ENCODE measurements at places on chromosomes 2 and 18.

- DNase-seq: no peak
Measured at GRCh38 chr2:179812501-179812900, 48.9 kb downstream of the ZNF385B start.

DNA sequence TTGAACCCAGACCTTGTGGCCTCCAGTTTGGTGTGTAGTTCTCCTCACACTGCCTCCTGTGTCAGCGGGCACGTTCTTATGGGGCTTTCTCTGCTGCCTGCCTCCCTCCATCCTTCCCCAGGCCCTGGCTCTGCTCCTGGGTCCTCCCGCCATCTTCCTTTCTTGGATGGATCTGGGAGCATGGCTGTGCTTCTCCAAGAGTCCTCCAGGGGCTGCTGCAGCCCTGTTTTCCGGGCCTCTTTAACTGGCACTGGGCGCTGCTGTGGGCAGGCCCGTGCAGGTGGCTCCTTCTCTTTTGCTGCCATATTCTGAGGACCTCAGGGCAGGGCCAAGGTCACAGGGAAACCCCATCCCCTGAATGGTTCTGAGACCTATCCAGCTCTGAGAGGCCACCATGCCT, 17.8 kb downstream of the THNSL2 start:
- no peak for DNase-seq

DNA sequence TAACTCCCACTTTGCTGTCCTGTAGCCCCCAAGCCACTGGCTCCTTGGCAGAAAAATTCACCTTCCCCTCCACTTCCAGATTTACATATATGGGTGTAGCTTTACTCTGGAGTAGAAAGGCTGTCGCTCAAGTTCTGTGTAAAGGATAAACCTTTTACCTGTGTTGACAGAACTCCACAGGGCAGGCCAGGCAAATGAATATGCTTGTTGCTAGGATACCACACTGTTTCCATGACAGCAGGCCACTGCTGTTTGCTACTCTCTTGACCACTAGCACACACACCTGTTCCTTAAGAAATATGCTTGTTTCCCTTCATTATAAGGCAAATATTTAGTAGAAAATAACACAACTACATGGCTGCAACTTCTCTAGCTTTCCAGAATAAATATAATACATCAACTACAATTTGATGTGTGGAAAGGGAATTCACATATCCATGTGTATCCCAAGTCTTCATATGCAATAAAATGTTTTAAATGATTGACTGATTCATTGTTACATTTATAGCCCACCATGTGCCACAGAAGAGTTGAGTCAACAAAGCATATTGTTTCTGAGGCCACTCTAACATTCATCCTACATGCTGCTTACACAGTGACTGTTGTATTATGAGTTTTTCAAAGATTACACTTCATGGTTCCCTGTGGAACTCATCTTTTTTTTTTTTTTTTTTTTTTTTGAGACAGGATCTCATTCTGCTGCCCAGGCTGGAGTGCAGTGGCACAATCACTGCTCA, 56.2 kb upstream of the ROCK1 start:
- DNase-seq: no peak

DNA sequence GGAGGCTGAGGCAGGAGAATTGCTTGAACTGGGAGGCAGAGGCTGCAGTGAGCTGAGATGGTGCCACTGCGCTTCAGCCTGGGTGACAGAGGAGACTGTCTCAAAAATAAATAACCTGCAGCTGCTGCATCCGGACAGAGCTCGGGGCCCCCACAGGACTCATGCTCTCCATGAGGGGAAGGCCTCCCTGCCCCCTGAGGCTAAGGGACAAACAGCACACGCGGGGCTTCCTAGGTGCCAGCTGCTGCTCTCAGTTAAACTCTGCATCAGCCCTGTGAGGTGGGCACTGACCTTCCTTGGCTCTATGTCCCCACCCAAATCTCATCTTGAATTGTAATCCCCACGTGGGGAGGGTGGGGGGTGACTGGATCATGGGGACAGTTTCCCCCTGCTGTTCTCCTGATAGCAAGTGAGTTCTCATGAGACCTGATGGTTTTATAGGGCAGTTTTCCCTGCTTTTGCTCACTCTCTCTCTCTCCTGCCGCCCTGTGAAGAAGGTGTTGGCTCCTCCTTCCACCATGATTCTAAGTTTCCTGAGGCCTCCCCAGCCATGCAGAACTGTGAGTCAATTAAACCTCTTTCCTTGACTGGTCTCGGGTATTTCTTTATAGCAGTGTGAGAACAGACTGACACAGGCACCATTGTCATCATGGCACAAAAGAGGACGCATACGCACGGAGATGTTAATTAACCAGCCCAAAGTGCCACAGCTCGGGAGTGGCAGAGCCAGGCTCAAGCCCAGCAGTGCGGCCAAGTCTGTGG, 49.9 kb upstream of the TAF1B start:
- DNase-seq: no peak

- DNase-seq: no peak
Measured at GRCh38 chr2:170162271-170162632, 15.7 kb upstream of the MYO3B start.

- no peak for DNase-seq
Measured at GRCh38 chr2:219128396-219128795, 32.2 kb downstream of the NHEJ1 start.

DNA sequence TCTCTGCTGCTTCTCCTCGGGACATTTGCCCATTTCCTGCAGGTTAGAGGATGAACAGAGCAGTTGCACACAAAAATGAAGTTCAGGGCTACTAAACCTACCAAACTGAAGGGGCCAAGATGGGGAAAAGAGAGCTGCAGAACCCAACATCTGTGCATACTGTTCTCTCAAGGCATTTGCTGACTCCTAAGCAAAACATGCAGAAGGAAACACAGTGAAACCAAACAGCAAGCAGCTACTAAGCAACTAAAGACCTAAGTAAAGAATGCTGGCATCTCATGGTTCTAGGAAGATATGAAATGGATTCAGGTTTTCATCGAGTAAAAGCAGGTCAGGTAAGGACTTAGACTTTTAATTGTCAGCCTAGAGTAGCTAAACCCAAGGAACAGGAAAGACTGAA, 111.9 kb upstream of the SYT4 start:
- no peak for DNase-seq

- no peak for DNase-seq
Measured at GRCh38 chr2:23387845-23388244, 2.9 kb downstream of the KLHL29 start.

- DNase-seq: no peak
Measured at GRCh38 chr2:43553341-43553855, 42.4 kb downstream of the THADA start.

GRCh38 chr2:231117922-231118613, 6.8 kb downstream of the HTR2B start:
- no peak for DNase-seq

DNA sequence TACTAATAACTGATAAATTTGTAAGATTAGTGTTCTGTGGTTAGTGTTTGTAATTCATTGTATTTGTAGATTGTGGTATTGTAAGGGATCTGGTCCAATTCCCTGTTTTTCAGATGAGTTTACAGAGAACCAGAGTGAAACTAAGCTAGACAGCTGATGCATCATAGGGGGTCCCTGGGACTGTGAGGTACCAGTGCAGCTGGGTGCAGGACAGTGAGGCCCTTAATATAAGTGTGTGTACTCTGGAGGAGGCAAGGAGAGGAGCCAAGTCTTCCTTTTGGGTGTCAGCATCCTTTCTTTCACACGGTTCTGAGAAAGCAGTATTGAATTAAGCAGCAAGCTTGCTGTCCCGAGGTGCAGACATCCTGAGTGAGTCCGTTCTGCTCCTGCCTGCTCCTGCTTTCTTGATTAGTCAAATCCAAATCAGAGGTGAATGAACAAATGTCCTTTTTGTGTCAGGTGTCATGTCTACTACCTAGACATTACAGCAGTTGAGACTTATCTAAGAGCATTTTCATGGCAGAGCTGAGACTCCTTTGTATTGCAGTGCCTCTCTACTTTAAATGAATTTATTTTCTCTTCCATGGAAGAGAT, 194.9 kb downstream of the MCFD2 start:
- DNase-seq: no peak
